ENCODE measurements at places on chromosomes 2 and 18.

DNA sequence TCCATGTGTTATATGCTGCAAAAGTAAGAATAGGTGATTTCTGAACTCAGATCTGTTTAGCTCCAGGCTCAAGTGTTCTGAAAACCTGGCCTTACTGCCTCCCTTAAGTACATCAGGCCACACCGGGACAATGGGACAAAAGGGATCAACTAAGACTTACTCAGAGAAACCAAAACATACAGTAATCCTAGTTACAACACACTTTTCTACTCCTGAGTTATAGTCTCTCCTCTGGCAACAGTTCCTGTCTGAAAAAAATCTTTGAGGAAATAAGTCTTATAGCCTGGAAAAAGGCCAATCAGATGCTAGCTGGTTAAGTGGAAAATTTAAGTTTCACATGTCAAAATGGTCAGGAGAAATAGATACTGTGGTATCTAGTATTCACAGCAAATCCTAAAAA, 5.6 kb downstream of the METTL5 start:
- no peak for DNase-seq

- DNase-seq: no peak
Observed at GRCh38 chr2:85915606-85916303, 27.0 kb upstream of the ST3GAL5 start.

DNA sequence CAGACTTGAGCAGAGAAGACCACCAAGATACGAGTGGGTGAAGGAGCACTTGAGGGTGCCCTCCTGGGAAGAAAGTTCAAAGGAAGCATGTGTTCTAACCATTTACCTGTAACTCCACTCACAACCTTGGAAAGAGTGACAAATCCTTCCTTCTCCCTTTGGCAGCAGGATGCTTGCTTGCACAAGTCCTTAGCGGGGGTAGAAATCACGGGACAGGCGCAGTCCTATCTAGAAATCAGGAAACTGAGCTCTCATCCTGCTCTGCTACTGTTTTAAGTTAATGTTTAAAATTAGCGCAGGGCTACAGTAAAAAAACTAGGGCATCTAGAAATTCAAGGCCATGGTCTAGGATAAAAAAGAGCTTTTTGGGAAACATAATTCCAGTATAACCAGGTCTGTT, 100.9 kb upstream of the PTPRM start:
- no peak for DNase-seq

GRCh38 chr2:42238644-42239288, 69.6 kb downstream of the EML4 start:
- no peak for DNase-seq

DNA sequence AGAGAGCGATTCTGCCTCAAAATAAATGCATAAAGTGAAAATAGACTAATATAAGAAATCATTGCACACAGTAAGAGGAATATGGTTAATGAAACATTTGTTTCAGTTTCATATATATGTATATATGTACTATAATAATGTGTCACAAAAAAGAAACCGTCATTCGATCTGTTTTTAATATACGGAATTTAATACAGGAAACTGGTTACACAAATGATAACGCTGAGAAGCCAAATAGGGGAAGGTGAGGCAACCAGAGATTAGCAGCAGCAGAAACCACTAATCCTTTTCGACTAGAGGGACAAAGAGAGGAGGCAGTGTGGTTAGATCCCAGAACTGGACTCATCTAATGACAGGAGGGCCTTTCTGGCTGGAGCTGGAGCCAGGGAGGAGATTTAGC, 64.2 kb upstream of the GREB1L start:
- DNase-seq: no peak

GRCh38 chr2:31051258-31052140, 86.7 kb downstream of the GALNT14 start:
- no peak for DNase-seq
